ENCODE measurements at places on chromosomes 16 and 17. TPM values are rescaled to one million over a fixed set of nuclear protein-coding genes. Genes with fewer than 3 reads are reported as not detected.

The PDILT gene
- total RNA-seq: not detected

DNA sequence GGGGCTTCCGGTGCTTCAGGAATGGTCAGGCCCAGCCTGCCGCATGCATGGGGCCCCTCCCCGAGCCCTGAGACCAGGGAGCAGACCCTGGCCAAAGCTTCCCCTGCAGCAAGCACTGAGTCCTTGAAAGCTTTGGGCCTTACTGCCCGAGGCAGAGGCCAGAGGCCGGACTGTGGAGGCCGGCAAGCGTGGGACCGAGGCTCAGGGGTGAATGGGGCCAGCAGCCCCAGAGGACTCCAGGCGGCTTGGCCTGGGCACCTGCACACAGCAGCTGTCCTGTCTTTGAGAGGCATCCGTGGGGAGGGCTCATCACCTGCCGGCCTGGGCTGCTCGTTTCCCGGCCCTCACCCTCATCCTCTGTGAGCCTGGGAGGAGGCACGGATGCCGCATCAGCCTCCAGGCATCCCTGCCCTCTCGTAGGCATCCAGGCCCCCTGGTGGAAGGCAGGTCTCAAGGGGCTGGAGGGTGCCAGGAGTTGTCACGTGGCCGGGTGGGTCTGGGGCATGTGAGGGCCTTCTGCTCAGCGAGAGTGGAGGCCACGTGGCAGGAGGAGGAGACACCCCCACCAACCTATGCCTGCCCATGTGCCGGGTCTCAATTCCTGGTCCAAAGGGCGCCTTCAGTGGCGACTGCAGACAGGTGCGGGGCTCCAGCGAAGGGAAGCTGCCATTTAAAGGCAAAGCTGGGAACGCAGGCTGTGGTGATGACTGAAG lies 31.4 kb downstream of the CACNA1H start:
- H3K4me1 ChIP-seq: peaks cover 12% of the 10 kb centered on the region
- H3K27ac ChIP-seq: peak overlapping the region; percentile 86
- H3K27me3 ChIP-seq: peaks cover 8% of the 10 kb centered on the region
- no peaks in the 10 kb centered on the region for H3K36me3 ChIP-seq
- no peak overlapping the region for H3K4me3 ChIP-seq

GRCh38 chr16:17105239-17105797 lies 365.4 kb downstream of the XYLT1 start:
- H3K27ac ChIP-seq: no peak overlapping the region
- no peaks in the 10 kb centered on the region for H3K4me1 ChIP-seq
- no peak for DNase-seq
- no peaks in the 10 kb centered on the region for H3K27me3 ChIP-seq

GRCh38 chr17:57311281-57312216 lies 55.2 kb downstream of the MSI2 start:
- DNase-seq: peak; percentile 82
- peak overlapping the region; percentile 55 for H3K27ac ChIP-seq
- H3K27me3 ChIP-seq: no peaks in the 10 kb centered on the region
- peaks cover 5% of the 10 kb centered on the region for H3K4me1 ChIP-seq

The COPZ2 gene
- 6.0 TPM for total RNA-seq

The HIGD1B gene
- total RNA-seq: 0.96 TPM

The KRTAP9-8 gene
- total RNA-seq: not detected

DNA sequence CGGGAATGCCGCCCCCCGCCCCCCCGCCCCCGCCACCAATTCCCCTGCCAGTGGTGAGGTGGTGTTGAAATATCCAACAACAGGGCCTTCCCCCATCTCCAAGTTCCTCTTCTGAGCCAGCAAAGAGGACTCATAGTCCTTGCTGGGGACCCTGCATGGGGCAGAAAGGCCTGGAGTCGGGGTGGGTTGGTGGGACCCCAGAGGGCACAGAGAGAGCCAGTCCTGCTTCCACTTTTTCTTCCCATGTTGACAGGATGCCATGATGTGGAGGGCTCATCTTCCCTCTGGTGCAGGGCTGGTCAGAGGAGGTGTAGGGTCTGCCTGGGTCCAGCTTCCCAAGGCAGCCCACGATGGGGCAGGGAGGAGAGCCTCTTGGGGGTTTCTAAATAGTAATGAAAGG lies 49.0 kb upstream of the PIK3R6 start:
- no peaks in the 10 kb centered on the region for H3K27me3 ChIP-seq
- H3K36me3 ChIP-seq: no peaks in the 10 kb centered on the region
- no peak for DNase-seq
- H3K4me3 ChIP-seq: no peak overlapping the region

- H3K4me1 ChIP-seq: peaks cover 40% of the 10 kb centered on the region
These were observed at the start of gene VAMP2 for GRCh38 chr17:8162233-8162996. Gene VAMP2, minus strand, starts transcription at chr17:8162948. Its CDS starts 69 bp downstream, at chr17:8162879.

- H3K27me3 ChIP-seq: no peaks in the 10 kb centered on the region
These were observed 129.7 kb upstream of the GSE1 start for GRCh38 chr16:85483424-85483823.

The STH gene
- total RNA-seq: not detected

DNA sequence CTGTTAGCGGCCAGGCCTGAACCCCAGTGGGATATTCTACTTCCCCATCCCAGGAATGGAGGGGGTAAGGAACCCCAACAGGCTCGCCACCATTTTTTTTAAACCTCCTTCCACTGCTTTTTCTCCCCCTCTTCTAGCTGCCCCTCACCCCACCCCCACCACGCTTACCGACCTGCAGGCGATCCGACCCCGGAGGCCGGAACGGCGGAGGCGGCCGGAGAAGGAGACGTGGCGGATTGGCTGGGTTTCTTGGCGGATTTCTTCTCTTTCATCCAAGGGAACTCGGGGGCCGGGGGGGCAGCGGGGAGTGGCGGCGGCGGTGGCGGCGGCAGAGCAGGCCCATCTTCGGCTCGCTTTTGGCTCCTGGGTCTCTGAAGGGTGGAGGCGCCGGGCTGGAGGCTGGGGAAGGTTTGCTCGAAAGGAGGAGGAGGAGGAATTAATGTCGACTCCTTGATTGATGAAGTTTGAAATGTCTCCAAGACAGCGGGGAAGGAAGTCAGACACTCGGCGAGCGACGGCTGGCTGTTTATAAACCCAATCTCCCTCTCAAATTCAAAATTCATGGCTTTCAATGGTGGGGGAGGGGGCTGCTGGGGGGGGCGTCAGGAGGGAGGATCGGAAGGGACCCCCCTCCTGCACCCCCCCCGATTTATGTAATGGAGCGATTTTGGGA lies 424 bp downstream of the HOXB2 start:
- H3K4me3 ChIP-seq: peak overlapping the region; percentile 68
- peak; percentile 81 for DNase-seq
- H3K4me1 ChIP-seq: peaks cover 22% of the 10 kb centered on the region
- no peaks in the 10 kb centered on the region for H3K36me3 ChIP-seq
- H3K27ac ChIP-seq: peak overlapping the region; percentile 95

DNA sequence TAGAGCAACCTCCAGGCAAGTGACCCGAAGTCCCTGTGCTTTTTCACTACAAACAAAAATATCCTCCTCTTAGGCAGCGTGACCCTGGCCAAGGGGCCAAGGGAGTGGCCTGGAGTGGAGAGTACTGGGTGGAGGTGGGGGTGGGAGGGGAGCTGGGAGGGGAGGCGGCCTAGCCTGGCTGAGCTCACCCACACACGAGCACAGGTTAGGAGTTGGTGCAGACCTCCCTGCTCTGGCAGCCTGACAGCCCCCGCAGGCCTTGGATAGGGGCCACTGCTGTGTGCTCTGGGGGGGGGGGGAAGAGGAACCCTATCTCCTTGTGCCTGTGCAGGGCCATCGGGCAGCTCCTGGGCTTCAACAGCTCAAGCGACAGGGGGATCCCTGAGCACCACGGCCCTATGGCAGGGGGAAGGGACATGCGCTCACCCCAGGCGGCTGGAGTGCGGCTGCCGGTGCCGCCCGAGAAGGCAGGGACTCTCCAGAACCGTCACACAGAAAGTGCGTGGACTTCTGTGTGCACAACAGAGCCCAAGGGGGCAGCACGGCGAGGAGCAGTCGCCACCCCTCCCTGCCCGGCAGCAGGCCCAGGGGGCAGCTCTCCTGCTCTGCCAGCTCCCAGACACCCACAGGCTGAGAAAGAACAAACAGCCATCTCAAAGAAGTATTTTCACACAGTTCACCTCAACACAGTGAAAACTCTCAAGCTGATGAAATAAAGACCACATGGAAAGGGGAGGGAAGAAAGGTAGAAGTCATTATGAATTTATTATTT lies 13.3 kb downstream of the SLC16A3 start:
- no peaks in the 10 kb centered on the region for H3K27me3 ChIP-seq
- H3K4me3 ChIP-seq: no peak overlapping the region
- DNase-seq: peak; percentile 22
- H3K27ac ChIP-seq: peak overlapping the region; percentile 78

- DNase-seq: no peak
- H3K4me1 ChIP-seq: peaks cover 35% of the 10 kb centered on the region
- H3K4me3 ChIP-seq: no peak overlapping the region
- H3K36me3 ChIP-seq: no peaks in the 10 kb centered on the region
These were observed 8.2 kb upstream of the FOXN1 start for GRCh38 chr17:28497931-28498330.

The VAT1L gene
- total RNA-seq: 1.4 TPM

- DNase-seq: no peak
- no peak overlapping the region for H3K27ac ChIP-seq
- peaks cover 47% of the 10 kb centered on the region for H3K4me1 ChIP-seq
- no peaks in the 10 kb centered on the region for H3K36me3 ChIP-seq
- no peaks in the 10 kb centered on the region for H3K27me3 ChIP-seq
- no peak overlapping the region for H3K4me3 ChIP-seq
These were observed 11.0 kb downstream of the CSF3 start for GRCh38 chr17:40025991-40026815.

GRCh38 chr16:13394488-13394887 lies 493.1 kb downstream of the SHISA9 start:
- H3K4me3 ChIP-seq: no peak overlapping the region
- no peaks in the 10 kb centered on the region for H3K27me3 ChIP-seq
- DNase-seq: no peak

The ZPBP2 gene
- 0.27 TPM for total RNA-seq

The CSH1 gene
- total RNA-seq: not detected

- no peak overlapping the region for H3K4me3 ChIP-seq
- no peak for DNase-seq
- peaks cover 6% of the 10 kb centered on the region for H3K27me3 ChIP-seq
- no peaks in the 10 kb centered on the region for H3K4me1 ChIP-seq
- H3K27ac ChIP-seq: no peak overlapping the region
These were observed 9.2 kb downstream of the DNAH17 start for GRCh38 chr17:78567991-78568390.

GRCh38 chr17:27430882-27431491 lies 25.3 kb upstream of the KSR1 start:
- H3K36me3 ChIP-seq: no peaks in the 10 kb centered on the region
- no peaks in the 10 kb centered on the region for H3K4me1 ChIP-seq
- H3K27ac ChIP-seq: no peak overlapping the region
- H3K4me3 ChIP-seq: no peak overlapping the region
- DNase-seq: peak; percentile 28
- no peaks in the 10 kb centered on the region for H3K27me3 ChIP-seq

The TBC1D3E gene
- total RNA-seq: not detected

GRCh38 chr17:9587969-9588656 lies 11.7 kb downstream of the CFAP52 start:
- no peaks in the 10 kb centered on the region for H3K36me3 ChIP-seq
- H3K27ac ChIP-seq: no peak overlapping the region
- H3K4me3 ChIP-seq: no peak overlapping the region
- no peak for DNase-seq
- H3K27me3 ChIP-seq: no peaks in the 10 kb centered on the region

- no peak overlapping the region for H3K4me3 ChIP-seq
- H3K27ac ChIP-seq: peak overlapping the region; percentile 54
- no peaks in the 10 kb centered on the region for H3K27me3 ChIP-seq
- no peak for DNase-seq
- H3K36me3 ChIP-seq: no peaks in the 10 kb centered on the region
These were observed 31.9 kb downstream of the TENT4B start for GRCh38 chr16:50185005-50185505.

DNA sequence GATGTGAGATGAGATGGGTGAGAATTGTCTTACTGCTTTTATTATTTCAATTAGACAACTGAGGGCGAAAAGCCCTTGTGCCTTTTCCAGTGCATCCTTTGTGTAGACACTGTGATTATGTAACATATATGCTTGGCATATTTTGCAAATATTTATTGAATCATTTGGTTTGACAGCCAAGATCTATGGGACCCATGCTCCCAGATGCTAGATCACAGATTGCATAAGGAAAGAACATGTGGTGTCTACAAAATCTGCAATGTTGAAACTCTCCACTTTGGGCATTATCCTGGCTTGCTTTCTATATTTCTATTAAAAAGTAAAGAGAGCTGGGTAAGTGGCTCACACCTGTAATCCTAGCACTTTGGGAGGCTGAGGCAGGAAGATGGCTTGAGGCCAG lies 4.8 kb upstream of the COG1 start:
- H3K4me1 ChIP-seq: peaks cover 27% of the 10 kb centered on the region
- no peaks in the 10 kb centered on the region for H3K36me3 ChIP-seq
- H3K4me3 ChIP-seq: no peak overlapping the region

Measured in transverse colon (tissue), 4 donors.